Large intestine (tissue), 12 donors: ENCODE measurements at places on chromosomes 3 and 15. TPM values are rescaled to one million over a fixed set of nuclear protein-coding genes. Genes with fewer than 3 reads are reported as not detected.

POTEB2 gene
- polyA plus RNA-seq = not detected

DNA sequence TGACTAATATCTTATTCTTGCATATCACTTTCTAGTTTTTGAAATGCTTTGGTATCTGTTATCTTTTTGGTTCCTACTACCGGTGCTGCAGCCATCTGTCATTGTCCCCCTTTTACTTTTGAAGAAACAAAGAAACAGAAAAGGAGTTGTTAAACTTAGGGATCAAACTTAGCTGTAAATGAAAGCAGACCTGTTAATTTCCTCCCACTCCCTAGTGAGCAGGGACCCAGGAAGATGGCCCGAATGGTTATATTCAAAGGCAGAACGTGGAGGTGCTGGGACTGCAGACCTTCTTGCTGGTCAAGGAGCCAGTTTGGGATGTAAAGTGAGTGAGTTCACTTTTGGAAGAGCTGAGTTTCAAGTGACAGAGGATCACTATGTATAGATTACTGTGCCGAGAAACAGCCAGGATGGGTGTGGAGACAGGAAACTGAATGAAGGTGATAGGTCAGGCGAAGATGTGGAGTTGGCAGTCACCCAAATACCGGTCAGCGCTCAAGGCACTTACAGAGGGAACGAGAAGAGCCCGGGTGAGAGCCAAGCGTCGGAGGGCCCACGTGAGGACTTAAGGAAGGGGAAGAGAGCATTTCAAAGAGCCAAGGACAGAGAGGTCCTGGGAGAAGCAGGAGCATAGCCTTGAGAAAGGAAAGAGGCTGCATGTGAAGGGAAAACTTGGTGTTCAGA lies 20.1 kb downstream of the KBTBD8 start:
- DNase-seq = peak; percentile 15
- peaks cover 5% of the 10 kb centered on the region for H3K4me1 ChIP-seq
- H3K27me3 ChIP-seq = no peaks in the 10 kb centered on the region
- H3K27ac ChIP-seq = no peak overlapping the region
- no peaks in the 10 kb centered on the region for H3K36me3 ChIP-seq

DNA sequence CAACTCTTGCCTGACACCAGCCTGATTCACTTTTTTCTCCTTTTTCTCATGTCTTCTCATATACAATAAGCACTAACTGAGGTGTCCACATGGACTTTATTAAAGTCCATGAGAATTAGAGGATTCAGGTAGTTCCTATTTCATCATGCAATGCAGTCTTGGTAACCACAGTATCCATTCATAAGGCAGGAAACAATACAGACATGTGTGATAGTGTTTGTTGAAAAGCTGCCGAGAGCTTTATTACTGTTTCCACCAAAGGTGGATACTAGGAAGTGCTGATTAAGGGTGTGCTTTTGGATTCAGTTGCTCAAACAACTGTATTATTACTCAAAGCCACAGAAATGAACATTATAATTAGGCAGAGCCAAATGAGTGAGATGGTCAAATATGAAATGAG lies 5.3 kb downstream of the CASR start:
- H3K4me1 ChIP-seq = peaks cover 17% of the 10 kb centered on the region
- no peak overlapping the region for H3K27ac ChIP-seq
- no peak overlapping the region for H3K4me3 ChIP-seq
- DNase-seq = peak; percentile 51

- H3K4me1 ChIP-seq = peaks cover 9% of the 10 kb centered on the region
- no peak overlapping the region for H3K27ac ChIP-seq
- DNase-seq = no peak
These were observed 1.8 kb upstream of the RTP3 start for GRCh38 chr3:46495901-46496456.

DNA sequence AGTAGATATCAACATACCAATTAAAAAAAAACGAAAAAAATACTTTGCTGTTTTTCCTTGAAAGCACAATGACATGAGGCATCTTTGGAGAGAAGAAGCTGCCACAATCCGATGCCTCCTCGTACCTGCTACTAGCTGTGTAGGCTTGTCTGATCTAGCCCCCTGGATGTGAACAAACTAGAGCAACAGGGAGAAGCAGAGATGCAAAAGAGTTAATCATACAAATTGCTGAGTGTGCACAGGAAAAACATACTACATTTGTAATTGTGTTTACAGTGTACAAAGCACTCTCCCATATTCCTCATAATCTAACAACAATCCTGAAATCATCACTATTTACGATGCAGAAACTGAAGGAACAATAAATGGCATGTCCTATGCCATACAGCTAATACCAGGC lies 227.0 kb upstream of the CTNNB1 start:
- peak overlapping the region; percentile 53 for H3K27ac ChIP-seq
- no peaks in the 10 kb centered on the region for H3K27me3 ChIP-seq
- no peaks in the 10 kb centered on the region for H3K36me3 ChIP-seq
- H3K4me1 ChIP-seq = peaks cover 14% of the 10 kb centered on the region

ATP8B4 gene
- polyA plus RNA-seq = 4.4 TPM

DNA sequence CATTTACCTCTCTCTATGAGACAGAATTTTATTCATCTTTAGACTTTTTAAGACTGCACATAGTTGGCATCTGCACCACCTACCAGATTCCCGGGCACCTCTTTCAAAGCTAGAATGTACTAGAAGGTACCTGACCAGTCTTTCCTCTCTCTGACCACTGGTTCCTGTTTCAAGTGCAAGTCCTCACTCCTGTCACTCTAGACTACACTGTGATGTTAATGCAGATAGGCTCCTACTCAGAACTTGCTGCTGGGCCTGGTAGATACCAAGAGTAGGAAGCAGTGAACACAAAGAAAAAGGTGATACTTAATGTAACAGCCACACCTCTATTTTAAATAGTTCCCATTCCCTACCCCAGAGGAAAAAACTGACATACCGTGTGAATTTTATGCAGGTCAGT lies 8.1 kb upstream of the TCAIM start:
- no peak for DNase-seq
- no peak overlapping the region for H3K4me3 ChIP-seq
- no peaks in the 10 kb centered on the region for H3K36me3 ChIP-seq
- no peak overlapping the region for H3K27ac ChIP-seq
- no peaks in the 10 kb centered on the region for H3K4me1 ChIP-seq
- no peaks in the 10 kb centered on the region for H3K27me3 ChIP-seq

DNA sequence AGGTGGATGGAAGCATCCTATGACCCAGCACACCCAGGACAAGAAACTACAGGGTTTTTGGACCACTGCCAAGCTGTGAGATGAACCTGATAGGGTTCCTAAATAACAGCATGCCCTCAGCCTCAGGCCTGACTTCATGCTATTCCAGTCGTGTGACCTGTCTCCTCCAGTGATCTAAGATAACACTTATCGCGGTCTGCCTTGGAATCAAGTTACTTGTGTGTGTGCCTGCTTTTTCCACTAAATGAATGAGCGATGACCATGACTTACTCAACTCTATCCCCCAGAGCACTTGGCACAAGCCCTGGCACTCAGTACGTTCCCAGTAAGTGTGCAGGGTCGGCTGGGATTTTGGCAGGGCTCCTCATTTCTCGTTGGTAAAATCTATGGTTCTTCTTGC lies 172.7 kb upstream of the TP63 start:
- no peak overlapping the region for H3K27ac ChIP-seq
- no peaks in the 10 kb centered on the region for H3K4me1 ChIP-seq
- H3K27me3 ChIP-seq = no peaks in the 10 kb centered on the region
- H3K4me3 ChIP-seq = no peak overlapping the region
- no peaks in the 10 kb centered on the region for H3K36me3 ChIP-seq

DNA sequence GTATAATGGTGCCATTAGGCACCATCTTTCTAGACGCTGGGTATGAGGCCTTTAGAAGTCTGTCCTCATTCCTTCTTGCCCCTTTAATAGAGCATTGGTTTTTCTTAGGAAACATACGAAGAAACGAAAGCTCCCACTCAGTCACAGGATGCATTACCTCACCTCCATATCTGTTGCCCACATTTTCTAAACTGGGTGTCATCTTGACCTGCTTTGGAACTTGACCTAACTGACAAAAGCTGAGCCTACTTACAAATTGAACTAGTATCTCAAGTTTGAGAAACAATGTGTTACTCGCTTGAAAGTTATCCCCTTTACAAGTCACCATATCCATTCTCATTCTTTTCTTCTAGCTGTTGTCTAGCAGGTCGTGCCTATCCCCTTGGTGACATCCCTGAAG lies 102.7 kb downstream of the VPS8 start:
- peaks cover 21% of the 10 kb centered on the region for H3K36me3 ChIP-seq
- no peaks in the 10 kb centered on the region for H3K27me3 ChIP-seq
- peaks cover 16% of the 10 kb centered on the region for H3K4me1 ChIP-seq
- H3K4me3 ChIP-seq = no peak overlapping the region
- DNase-seq = no peak
- H3K27ac ChIP-seq = no peak overlapping the region

DNA sequence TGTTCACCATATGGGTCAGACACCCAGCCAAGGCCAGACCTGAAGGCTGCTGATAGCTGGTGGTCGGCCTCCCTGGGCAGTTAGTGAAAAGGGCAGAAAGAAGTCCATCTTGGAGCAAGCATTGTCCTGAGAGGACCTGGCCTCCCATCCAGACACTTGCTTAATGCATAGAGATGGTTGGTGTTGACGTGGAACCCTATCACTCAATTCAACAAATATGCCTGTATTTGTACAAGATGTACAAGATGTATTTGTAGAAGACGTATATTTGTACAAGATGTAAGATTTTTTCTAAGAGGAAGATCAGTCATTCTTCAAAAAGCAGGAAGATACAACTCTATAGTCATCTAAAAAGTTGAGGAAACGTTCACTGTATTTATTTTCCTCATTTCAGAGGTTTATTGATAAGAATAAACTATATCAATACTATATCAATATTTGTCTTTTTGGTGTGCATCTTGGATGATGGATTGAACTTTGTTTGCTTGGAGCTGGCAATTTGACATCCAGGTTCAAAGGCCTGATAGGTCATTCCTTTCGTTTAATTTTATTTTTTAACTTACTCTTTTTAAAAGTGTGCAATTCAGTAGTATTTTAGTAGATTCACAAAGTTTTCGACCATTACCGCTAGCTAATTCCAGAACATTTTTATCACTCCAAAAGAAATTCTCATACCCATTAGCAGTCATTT lies 5.9 kb downstream of the TMEM42 start:
- H3K4me1 ChIP-seq = peaks cover 3% of the 10 kb centered on the region
- no peaks in the 10 kb centered on the region for H3K27me3 ChIP-seq
- no peak overlapping the region for H3K27ac ChIP-seq
